Posterior cingulate gyrus (tissue), 11 donors: ENCODE measurements at places on chromosomes 13 and 19.

DNA sequence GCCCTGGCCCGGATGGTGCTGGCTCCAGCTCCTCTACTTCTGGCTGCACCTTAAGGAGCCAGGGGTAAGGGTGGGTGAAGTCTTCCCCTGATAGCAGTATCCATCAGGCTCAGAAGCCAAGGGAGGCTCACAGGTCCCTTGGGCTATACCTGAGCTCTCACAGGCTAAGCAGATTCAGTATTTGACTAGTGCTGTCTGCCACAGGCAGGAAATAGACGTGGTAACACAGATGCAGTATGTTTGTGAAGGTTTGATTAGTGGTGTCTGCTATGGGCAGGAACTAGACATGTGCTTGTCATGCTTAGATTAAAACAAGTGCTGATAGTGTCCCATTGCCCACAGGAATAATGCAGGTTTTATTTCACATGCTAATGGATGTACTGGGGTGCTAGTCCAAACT is 4.0 kb downstream of the SYT5 start:
- no peak for DNase-seq

GRCh38 chr13:94433055-94433961 is 46.2 kb downstream of the DCT start:
- no peak for DNase-seq

- no peak for DNase-seq
Observed at GRCh38 chr13:101982903-101983302, 418.9 kb downstream of the FGF14 start.

GRCh38 chr13:54536112-54536511 is 1507.5 kb downstream of the OLFM4 start:
- no peak for DNase-seq
